ENCODE measurements at places on chromosomes 1 and 21. TPM values are rescaled to one million over a fixed set of nuclear protein-coding genes. Genes with fewer than 3 reads are reported as not detected.

DNA sequence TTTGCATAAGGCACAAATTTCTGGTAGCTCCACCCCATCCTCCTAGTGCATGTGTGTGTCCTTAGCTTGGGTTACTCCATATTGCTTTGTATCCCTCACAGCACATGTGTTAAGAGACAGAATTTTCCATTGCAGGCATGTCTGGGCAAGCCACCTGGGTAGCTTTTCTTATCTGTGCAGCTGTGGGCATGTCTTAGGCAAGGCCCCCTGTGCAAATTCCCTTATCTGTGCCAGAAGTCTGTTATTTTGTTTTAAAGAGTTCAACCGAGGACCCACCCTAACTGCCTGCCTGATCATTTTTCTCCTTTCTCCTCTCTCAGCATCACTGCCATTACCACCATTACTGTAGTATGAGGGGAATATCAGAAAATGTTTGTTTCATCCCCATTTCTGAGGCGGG lies 131.9 kb downstream of the CYYR1 start:
- DNase-seq, result no peak

FCRLB gene
- 1.8 TPM for total RNA-seq

DNA sequence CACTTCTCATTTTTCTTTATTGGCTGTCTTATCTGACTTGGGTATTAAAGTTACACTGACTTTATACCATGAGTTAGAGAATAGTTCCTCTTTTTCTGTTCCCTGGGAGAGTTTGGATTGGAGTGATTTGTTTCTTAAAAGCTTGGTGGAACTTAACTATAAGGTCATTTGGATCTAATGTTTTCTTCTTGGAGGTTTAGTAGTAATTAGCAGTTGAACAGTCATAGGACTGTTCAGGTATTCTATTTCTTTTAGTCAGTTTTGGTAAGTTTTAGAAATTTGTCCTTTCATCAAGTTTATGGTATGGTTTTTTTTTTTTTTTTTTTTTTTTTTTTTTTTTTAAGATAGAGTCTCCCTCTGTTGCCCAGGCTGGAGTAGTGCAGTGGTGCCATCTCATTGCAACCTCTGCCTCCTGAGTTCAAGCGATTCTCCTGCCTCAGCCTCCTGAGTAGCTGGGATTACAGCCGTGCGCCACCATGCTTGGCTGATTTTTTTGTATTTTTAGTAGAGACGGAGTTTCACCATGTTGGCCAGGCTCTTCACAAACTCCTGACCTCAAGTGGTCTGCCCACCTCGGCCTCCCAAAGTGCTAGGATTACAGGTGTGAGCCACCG lies 6.3 kb downstream of the TTC3 start:
- no peak for DNase-seq

DNA sequence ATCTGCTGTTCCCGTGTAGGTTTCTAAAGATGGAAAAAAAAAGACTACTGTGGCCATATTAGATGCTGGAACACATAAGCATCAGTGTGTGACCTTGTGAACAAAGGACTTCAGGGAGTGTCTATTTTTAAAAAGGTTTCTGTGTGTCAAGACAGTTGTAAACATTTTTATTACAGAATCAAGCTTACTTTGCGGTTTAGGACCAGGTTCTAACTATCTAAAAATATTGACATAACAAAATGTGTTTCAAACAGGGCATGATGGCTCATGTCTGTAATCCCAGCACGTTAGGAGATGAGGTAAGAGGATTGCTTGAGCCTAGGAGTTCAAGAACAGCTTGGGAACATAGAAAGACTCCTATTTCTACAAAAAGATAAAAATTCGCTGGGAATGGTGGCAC lies 7.1 kb upstream of the DDI2 start:
- no peak for DNase-seq

- peak; percentile 8 for DNase-seq
Measured at GRCh38 chr1:221039616-221040015, 160.4 kb downstream of the HLX start.

DNA sequence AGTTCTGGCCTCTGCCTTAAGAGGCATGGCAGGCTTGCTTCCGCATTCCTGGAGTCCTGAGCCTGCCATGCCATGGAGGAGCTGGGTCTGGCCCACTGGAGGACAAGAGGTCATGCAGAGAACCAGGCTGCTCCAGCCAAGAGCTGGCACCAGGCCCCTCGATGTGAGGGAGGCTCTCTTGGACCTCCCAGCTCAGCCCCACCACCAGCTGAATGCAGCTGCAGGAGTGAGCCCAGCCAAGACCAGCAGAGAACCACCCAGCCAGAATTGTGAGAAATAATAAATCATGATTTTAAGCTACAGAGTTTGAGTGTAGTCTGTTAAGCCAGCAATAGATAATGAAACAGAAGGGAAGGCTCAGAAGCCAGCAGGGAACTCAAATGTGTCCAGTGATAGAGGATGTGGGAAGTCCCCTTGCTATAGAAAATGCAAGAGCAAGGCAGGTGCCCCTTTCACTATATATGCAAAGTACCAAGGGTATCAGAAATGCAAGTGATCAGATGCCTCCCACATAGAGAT lies 118.4 kb downstream of the HIVEP3 start:
- no peak for DNase-seq

GRCh38 chr1:117051224-117052064 lies 8.7 kb upstream of the TTF2 start:
- DNase-seq, result no peak

DNA sequence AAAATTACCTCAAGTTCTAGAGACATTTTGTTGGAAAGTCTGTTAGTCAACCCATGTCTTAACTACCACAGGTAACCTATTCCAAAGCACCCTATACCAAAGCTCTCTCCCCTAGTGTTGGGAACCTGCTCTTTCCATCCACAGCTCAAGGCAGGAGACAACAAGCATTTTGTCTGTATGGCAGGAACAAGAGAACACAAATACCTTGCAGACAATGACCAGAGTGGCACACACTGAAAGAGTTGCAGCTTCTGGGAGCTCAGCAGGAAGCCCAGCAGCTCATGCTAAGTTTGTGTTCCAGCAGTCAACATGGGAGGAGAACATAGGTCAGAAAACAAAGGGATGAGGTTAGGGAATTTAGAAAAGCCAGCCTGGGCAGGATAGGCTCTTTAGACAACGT lies 300.8 kb downstream of the HHIPL2 start:
- DNase-seq, result no peak

- no peak for DNase-seq
Measured at GRCh38 chr1:228900099-228900885, 165.0 kb downstream of the RHOU start.

GRCh38 chr1:216183007-216183406 lies 240.2 kb downstream of the USH2A start:
- peak; percentile 68 for DNase-seq

DNA sequence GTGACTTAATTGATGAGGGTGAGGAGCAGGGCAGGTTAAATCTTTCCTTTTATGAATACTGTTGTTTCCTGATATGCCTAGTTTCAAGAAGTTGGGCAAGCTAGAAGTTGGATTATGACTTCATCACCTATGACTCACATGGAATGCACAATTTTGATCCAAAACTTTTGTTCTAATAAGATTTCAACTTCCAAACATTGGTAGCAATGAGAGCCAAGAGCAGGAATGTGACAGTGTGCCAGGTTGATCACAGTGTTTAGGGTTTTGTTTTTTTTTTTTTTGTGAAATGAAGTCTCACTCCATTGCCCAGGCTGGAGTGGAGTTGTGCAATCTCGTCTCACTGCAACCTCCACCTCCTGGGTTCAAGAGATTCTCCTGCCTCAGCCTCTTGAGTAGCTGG lies 349.4 kb downstream of the DUSP10 start:
- DNase-seq, result peak; percentile 9

- no peak for DNase-seq
Measured at GRCh38 chr1:38101037-38101785, 54.6 kb upstream of the POU3F1 start.

TMEM240 gene
- 0.11 TPM for total RNA-seq

DNA sequence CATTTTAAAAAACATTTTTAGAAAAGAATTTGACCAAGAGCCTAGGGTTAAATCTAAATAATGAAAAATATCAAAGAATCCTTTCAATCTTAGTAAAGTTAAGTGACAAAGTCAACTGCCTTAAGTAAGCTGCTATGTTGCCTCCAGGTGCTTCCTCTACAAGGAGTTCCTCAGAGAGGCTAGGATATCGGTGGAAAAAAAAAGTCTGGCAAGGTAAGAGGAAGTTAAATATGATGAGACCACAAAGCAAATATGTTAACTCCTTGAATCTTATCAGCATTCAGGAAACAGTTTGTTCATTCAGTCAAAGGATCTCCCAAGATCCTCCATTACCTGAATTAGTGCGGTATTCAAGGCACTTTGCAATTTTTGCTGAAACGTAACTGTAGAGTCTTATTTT lies 563.5 kb downstream of the PTPRC start:
- no peak for DNase-seq

GIPC2 gene
- total RNA-seq, result 0.29 TPM

GRCh38 chr1:113205980-113206766 lies 133.2 kb downstream of the LRIG2 start:
- DNase-seq, result no peak

DNA sequence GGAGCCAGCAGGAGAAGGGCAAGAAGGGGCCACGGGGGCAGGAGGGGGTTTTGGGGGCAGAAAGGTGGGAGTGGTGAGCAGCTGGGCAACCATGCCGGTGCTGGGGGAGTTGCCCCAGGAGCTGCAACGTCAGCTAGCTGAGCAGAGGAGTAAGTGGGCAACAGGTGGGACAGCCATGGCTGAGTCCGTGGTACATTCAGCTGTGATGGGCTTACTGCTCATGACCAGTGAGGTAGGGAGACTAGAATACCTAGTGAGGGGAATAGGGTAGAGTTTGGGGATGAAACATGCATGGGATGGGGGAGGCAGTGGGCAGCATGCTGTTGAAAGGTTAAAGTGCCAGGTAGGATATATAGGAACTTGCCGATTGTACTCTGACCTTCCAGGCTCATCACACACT lies 2.4 kb downstream of the USP21 start:
- no peak for DNase-seq

- no peak for DNase-seq
Measured at GRCh38 chr1:54356680-54357147, 49.5 kb downstream of the SSBP3 start.
